ENCODE measurements at places on chromosomes 5 and 9.
A peak's percentile ranks its signal among the peaks of the same experiment; 100 is the strongest.

DNA sequence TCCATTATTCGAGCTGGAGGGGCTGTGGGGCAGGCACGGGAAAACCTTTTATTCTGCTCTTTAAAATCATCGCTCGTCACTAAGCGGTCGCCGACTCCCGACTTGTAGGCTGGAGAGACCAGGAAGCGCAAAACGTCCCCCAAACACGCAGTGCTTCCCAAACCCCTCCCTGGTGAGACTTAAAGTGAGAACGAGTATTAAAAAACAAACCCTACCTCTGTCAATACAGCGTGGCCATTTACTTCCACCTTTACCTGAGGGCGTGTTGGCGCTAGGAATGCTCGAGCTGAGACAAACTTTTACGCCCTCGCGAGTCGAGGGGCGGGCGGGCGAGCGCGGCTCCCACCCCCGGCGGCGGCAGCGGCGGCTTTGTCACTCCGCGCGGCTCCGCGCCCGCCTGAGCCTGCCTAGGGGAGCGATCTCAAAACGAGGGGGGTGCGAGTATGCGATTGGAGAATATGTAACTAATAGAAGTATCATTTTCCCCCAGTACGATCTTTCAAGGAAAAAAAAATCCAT lies at the start of gene NR2F1-AS1:
Gene NR2F1-AS1 (minus strand): TSS at position 293 of the 519 bp plus-strand sequence.
- DNase-seq = no peak

DNA sequence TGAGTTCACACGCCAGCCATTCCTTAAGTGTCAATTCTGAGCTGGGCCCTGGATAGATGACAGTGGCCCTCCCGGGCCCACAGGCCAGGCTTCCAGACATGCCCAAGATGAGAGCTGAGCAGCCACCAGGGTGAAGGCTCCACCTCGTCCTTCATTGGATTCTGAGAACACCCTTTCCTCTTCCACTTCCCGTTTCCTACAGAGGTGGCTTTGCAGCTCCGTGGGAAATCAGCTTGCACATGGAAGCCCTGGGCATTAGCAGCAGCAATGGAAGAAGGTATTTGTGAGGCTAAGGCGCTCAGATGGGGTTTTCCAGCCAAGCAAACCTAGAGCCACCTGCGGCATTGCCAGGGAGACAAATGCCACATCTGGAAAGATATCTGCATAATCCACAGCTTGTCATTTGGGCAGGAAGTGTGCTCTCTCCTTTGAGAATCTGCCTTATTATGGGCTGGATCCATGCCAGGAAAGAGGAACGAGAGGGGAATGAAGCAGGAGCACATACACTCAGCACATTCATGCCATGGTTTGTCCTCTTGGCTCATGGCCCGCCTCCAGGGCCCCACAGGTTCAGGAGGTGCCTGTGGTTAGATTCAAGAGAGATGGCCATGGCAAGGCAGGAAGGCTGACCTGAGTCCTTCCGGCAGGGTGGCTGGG lies 34.1 kb downstream of the CFAP77 start:
- DNase-seq = peak; percentile 70

DNA sequence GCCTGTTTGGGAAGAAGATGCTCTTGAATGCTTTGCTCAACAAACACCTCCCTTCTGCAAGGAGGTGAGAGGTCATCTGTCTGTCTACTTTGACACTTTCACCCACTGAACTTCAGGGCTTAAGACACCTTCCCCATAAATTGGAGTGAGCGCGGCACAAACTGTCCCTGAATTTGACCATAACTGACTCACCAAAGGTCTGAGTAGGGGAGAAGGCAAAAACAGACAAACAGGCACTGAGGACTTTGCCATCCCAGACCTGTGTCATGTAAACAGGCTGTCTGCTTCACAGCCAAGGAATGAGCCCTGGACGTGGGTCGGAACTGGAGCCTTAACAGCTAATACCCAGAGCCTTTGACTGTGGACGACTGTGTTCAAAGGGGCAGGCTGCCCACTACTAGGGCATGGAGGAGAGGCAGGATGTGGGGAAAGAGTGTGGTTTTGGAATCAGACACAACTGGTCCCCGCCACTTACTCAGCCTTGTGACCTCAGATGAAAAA lies 320.9 kb upstream of the KLF4 start:
- no peak for DNase-seq

DNA sequence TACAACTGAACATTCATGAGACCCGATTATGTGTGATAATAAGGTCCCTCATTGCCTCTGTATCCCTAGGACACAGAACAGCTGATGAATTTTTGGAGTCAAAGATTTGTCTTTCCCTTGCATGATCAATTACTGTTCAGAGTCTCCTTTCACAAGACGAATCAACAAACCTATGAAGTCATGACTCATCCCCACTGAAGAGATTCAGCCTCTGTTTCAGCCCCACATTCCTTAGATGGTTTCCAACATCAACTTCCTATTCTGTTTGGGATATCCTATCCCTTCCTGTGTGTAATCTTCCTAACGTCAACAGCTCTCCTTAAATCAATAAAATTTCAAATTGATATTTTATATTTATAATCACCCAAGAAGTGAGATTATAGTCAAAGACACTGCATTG lies 199.0 kb downstream of the DNAH5 start:
- DNase-seq = no peak

DNA sequence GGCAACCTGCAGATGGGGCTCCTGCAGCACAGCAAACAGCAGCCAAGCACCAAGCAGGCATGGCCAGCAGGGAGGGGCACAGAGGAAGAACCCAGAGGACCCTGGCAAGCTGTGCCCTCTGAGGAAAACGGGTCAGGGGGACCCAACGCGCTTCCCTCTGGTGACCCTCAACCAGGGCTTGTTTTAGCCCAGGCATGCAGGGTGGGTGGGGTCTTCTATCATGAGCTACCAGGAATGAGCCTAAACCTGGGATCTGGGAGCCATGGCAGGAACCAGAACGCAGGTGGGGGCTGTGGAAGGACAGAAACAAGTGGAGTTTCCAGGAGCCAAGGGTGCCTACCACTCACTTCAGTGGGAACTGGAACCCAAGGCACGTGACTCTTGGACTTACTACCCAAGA lies 20.9 kb downstream of the IPPK start:
- no peak for DNase-seq

Measured in DMS153 (cell line).